ENCODE measurements at places on chromosomes 2 and 18.

- H3K36me3 ChIP-seq: no peaks in the 10 kb centered on the region
- no peaks in the 10 kb centered on the region for H3K27me3 ChIP-seq
- no peak overlapping the region for H3K4me3 ChIP-seq
Measured at GRCh38 chr2:163836167-163836566, 100.4 kb upstream of the FIGN start.

- peak; percentile 43 for DNase-seq
- no peaks in the 10 kb centered on the region for H3K36me3 ChIP-seq
- H3K4me1 ChIP-seq: peaks cover 2% of the 10 kb centered on the region
- peak within 1 kb of the TSS; percentile 86 for H3K27ac ChIP-seq
- peak within 1 kb of the TSS; percentile 99 for H3K4me3 ChIP-seq
Measured at GRCh38 chr2:214808981-214809750, at the start of gene BARD1. Gene BARD1 (minus strand): TSS chr2:214809683. CDS start chr2:214809569, 114 bp downstream.

GRCh38 chr18:46222710-46223360 lies 118.7 kb downstream of the HAUS1 start:
- no peaks in the 10 kb centered on the region for H3K27me3 ChIP-seq
- H3K4me1 ChIP-seq: peaks cover 6% of the 10 kb centered on the region
- DNase-seq: no peak
- no peaks in the 10 kb centered on the region for H3K36me3 ChIP-seq
- H3K4me3 ChIP-seq: no peak overlapping the region

DNA sequence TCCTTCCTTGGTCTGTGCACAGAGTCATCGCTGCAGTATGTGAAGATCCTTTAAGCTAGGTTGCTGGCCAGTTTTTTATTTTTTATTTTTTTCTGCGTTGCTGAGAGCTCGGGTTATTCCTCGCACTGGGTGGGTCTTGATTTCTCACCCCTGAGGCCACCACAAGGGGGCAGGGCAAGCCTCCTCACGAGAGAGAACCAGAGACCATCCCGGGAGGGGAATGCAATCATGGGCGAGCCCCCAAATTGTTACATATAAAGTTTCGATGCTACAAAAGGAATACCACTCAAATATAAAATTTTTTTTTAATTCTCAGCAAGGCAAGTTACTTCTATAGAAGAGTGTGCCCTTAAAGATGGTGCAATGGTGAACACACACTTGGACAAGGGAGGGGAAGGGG lies 24.9 kb downstream of the HTR2B start:
- H3K27ac ChIP-seq: no peak overlapping the region
- no peak overlapping the region for H3K4me3 ChIP-seq
- no peaks in the 10 kb centered on the region for H3K27me3 ChIP-seq
- peaks cover 7% of the 10 kb centered on the region for H3K4me1 ChIP-seq
- no peak for DNase-seq

- no peak overlapping the region for H3K4me3 ChIP-seq
- no peak overlapping the region for H3K27ac ChIP-seq
- peak; percentile 70 for DNase-seq
- no peaks in the 10 kb centered on the region for H3K27me3 ChIP-seq
- no peaks in the 10 kb centered on the region for H3K36me3 ChIP-seq
- H3K4me1 ChIP-seq: no peaks in the 10 kb centered on the region
Measured at GRCh38 chr2:150674283-150674682, 186.8 kb upstream of the RND3 start.

- DNase-seq: peak; percentile 92
- peaks cover 6% of the 10 kb centered on the region for H3K4me1 ChIP-seq
- H3K27ac ChIP-seq: no peak overlapping the region
- H3K36me3 ChIP-seq: no peaks in the 10 kb centered on the region
Measured at GRCh38 chr2:223590964-223591363, 11.2 kb downstream of the SCG2 start.

- no peak for DNase-seq
- H3K27me3 ChIP-seq: peaks cover 12% of the 10 kb centered on the region
- no peak overlapping the region for H3K27ac ChIP-seq
- no peaks in the 10 kb centered on the region for H3K4me1 ChIP-seq
Measured at GRCh38 chr2:204026294-204026693, 89.7 kb downstream of the ICOS start.
